Adipocyte (in vitro differentiated cells): ENCODE measurements at places on chromosomes 5 and 9.

GRCh38 chr5:102536323-102536928, 37.6 kb upstream of the SLCO6A1 start:
- DNase-seq: peak; percentile 77

GRCh38 chr9:107299437-107299836, 16.4 kb downstream of the RAD23B start:
- peak; percentile 41 for DNase-seq

DNA sequence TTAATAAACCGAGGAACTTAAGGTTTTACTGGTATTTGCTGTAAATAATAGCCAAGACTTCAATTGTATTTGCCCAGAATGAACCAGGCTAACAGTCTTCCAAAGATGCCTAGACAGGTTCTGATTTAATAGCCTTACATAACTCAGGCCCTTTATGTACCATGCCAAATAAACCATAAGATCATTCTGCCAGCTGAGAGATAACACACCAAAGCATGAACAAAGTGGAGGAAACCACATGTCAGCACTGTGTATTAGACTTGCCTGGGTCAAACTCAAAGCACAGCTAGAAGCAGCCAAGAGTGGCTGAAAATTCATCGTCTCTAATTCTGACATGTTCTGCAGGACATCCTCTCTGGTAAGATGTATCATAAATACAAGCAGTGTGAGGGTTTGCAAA, 319.3 kb upstream of the ZNF608 start:
- no peak for DNase-seq

DNA sequence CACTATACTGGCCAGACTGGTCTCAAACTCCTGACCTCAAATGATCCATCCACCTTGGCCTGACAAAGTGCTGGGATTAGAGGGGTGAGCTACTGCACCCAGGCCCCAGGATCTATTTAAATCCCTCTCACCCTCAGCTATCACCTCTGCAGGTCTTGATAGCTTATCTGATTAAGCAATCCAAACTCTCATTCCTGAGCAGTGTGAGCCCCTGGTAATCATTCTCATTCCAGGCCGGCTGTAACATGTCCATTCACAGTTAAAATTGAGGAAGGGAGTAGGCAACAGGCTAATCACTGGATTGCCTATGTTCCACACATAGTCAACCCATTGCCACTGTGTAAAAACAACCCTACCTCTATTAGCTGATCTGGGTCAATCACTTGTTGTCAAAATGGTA, 111.1 kb downstream of the AGTPBP1 start:
- no peak for DNase-seq

GRCh38 chr9:27365707-27366376, 68.9 kb upstream of the EQTN start:
- DNase-seq: no peak

DNA sequence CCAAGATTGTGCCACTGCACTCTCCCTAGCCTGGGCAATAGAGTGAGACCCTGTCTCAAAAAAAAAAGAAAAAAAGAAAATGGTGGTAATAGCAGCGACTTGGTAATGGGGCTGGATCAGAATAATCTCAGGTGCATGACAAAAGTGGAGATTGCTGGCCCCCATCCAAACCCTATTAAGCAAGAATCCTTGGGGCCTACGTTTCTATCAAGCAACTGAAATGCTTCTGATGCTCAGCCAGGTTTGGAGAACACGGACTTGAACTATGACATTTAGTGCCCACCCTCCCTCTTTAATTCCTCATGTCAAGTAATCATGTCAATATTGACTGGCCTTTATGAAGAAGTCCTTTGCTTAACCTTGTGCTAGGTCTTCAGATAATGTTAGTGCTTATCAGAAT, 6.6 kb downstream of the C5orf52 start:
- DNase-seq: no peak

- peak; percentile 15 for DNase-seq
These were observed 216.1 kb downstream of the MEF2C start for GRCh38 chr5:88666761-88667495.

GRCh38 chr5:32753051-32753450, 41.9 kb downstream of the NPR3 start:
- peak; percentile 88 for DNase-seq

DNA sequence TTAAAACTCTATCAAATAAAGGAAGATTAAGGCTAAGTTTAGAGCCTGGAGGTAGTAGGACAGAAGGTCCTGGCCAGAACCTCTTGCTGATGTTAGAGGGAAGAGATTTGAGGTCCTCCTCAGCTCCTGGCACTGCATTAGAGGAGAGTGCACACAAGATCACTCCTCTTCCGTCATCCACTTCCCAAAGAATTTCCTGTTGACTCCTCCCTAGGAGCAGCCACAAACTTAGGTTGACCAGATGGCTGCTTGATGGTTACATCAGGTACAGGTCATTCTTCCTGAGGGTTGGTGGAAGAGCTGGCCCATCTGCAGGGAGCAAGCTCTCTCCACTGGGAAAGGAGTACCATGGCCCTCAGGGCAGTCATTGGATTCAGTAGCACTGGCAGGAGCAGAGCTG, 93.9 kb upstream of the IL33 start:
- no peak for DNase-seq

DNA sequence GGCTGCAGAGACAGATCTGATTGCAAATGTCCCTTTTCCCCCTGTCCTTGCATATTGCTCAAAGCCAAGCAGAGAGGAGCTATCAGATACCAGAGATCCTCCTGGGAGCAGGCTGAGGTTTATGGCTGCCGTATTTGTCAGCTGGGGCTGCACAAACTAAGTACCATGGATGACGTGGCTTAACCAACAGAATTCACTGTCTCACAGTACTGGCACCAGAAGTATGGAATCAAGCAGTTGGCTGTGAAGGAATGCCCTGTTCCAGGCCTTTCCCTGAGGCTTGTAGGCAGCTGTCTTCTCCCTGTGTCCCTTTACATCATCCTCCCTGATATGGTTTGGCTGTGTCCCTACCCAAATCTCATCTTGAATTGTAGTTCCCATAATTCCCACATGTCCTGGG, 2.6 kb downstream of the CFAP90 start:
- DNase-seq: no peak

DNA sequence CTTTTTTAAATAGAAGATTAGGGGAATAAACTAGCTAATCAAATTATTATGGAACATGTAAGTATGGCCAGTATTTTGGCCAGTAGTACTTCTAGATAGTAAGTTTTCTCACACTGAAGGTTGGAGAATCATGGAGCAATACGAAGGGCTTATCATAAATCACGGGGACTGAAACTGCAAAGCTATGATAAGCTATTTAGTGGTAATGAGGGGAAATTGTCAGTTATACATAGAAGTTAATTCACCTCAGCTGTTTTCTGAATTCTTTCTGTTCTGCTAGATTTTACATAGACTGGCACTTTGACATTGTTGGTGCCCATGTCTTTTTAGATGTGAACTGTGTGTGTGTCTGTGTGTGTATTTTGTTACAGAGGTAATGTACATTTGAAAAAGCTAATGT, 34.5 kb upstream of the FAM151B start:
- no peak for DNase-seq

DNA sequence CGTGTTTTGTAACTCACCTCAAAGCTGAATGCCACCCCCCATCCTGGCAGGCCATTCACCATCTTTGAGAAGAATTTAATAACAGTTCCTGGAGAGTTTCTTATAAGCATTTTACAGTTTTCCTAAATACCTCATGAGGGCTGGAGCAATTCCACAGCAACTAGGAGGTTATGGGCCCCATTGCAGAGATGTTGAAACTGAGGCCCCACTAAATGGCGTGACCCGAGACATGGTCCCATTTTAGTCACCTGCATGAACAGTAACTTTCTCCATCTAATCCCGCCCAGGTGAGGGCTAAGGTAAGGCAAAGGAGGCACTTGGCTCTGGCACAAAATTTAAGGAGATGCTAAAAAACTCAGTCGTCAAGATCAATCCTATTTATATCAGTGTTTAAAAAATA, 77.5 kb downstream of the PPARGC1B start:
- no peak for DNase-seq

DNA sequence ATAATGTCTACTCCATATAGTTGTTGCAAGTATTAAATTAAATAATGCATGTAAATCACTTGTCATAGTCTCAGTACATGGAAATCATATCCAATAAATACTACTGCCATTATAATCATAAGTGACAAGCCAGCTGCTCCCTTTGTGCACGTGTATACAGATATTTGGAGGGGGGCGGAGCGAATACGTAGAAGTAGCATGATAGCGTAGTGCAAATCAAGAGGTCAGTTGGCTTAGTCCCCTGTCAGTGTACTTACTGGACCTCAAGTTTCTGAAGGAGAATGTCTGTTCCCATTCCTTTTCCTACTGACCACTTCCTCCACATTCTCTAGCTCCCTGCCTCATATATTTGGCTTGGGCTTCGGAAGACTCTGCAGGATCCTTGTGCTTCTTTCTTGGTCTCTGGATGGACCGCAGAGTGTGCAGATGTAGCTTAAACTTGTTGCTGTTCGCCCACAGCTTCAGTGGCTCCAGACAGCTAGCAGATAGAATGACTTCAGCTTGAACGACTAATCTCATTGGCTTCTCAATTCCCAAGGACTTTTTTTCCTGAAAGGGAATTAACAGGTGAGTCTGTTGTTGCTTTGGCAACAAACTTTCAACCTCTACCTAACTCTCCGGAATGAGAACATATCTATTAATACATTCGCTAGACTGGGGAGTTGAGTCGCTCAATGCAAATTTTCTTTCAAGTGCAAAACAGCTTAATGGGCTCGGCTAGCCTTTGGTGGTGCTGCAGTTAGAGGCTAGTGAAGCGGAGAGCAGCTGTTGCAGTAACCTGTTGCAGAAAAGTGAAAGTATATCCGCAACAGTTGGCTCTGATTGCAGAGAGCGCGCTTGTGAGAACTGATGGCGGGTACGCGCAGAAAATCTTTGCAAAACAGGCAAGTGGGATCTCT, at the start of gene PCDHB1:
Gene PCDHB1, plus strand, starts transcription at position 753 of the 899 bp plus-strand sequence. Its CDS starts 97 bp downstream, at position 850.
- DNase-seq: peak; percentile 1

DNA sequence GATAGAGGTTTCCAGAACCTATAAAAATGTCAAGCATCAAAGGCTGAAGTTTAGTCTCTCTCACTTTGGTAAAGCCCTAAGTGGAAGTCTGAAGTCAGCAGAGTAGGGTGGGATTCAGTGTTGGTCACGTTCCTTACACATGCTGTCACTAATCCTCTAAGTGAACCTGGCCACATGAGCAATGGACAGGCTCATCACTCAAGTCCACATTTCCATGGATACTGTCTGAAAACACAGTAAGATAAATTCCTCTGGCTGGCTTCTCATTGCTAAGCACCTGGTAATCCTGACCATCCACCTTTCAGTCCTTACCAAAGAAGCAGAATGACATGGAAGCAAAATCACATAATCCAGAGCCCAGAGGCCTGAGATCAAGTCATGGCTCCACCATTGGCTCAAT, 43.8 kb downstream of the GNA14 start:
- DNase-seq: no peak

- no peak for DNase-seq
These were observed 23.6 kb upstream of the PDE4D start for GRCh38 chr5:59917121-59917520.

DNA sequence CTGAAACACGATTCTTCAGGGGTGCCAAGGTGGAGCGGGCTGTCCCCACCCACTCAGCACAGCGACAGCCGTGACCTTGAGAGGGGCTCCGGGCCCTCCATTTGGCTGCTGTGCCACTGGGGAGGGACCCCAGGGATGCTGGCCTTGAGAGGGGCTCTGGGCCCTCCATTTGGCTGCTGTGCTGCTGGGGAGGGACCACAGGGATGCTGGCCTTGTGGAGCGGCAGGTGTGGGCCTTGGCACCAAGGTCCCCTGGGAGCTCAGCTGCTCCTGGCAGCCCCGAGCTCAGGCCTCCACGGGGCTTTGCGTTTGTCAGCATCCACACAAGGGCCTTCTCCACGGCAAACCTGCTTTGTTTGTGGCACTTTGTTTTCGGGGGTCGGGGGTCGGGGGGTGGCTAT, 137.6 kb upstream of the LPCAT1 start:
- no peak for DNase-seq

DNA sequence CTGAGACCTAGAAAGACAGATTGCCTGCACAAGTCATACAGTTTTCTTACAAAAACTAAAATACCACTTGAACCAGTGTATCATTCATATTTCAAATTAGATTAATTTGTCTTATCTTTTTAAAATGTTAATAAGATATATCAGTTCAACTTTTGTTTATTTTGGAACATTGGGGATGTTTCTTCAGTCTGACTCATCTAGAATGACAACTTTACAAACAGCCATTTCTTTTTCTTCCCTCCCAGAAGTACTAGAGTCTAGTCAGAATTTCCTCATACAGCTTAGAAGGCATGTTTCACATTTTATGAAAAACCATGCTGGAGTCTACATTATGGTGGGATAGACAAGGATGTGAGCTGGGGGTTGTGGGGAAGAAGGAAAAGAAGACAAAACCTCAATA, 262.5 kb downstream of the NFIB start:
- DNase-seq: peak; percentile 47

DNA sequence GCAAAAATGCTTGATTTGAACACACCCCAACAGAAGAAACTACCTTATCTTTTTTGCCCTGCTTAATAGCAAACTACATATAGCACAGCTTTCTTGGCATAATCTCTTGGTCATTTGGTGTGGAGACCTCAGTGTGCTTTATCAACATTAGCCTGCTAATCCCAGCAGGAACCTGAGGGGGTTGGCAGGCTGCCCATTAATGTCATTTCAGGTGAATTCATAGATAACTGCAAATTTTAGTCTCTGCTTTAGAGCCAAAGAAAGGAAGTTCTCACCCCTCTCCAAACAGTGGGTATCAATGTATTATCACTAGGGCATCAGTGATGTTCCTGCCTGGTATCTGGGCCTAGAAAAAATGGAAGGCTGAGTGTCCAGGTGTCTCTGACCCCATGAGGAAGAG, 489.0 kb downstream of the NTRK2 start:
- DNase-seq: no peak

DNA sequence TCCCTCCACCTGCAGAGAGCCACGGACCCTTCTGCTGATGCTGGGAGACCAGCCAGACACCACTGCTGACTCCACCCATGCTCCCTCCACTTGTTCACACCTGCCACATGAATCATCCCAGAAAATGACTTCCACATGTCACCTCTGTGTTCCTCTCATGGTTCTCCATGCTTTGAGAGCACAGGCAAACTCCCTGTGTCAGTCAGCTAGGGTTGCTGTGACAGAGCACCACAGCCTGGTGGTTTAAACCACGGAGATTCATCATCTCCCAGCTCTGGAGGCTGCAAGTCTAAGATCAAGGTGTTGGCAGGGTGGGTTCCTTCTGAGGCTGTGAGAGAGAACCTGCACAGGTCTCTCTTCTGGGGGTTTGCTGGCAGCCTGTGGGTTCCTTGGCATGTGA, 381.4 kb downstream of the GADD45G start:
- DNase-seq: no peak

- no peak for DNase-seq
These were observed 11.7 kb downstream of the VCP start for GRCh38 chr9:35060548-35061207.
